Thymus (tissue), 14 donors: ENCODE measurements at places on chromosomes 16 and 17. TPM values are rescaled to one million over a fixed set of nuclear protein-coding genes. Genes with fewer than 3 reads are reported as not detected.

DNA sequence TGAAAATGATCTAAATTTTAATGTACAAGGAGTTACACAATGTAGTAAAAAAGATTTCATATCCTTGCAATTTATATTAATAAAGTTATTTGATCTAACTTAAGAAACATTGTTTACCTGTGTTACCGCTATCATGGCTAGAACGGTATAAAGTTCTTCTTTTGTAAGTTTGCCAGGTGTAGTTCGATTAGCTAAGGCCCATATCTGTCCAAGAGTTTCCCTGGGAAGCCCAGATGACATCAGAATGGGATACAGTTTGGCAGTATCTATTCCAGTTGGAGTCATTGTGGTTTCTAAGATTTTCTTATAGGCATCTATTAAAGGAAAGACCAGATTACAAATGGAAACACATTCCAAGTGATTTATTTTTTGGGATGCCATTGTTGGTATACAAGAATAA is 37.5 kb downstream of the SYNRG start:
- H3K4me1 ChIP-seq, result no peaks in the 10 kb centered on the region
- H3K27me3 ChIP-seq, result no peaks in the 10 kb centered on the region
- no peak overlapping the region for H3K27ac ChIP-seq
- H3K36me3 ChIP-seq, result peaks cover 48% of the 10 kb centered on the region

GRCh38 chr16:5143761-5144620 is 46.4 kb upstream of the EEF2KMT start:
- H3K27ac ChIP-seq, result no peak overlapping the region
- H3K36me3 ChIP-seq, result no peaks in the 10 kb centered on the region
- no peaks in the 10 kb centered on the region for H3K4me1 ChIP-seq
- DNase-seq, result no peak
- no peak overlapping the region for H3K4me3 ChIP-seq

LGALS3BP gene
- 66.1 TPM for total RNA-seq

- peaks cover 24% of the 10 kb centered on the region for H3K36me3 ChIP-seq
- H3K27me3 ChIP-seq, result peaks cover 13% of the 10 kb centered on the region
- H3K27ac ChIP-seq, result no peak overlapping the region
- peaks cover 15% of the 10 kb centered on the region for H3K4me1 ChIP-seq
- no peak for DNase-seq
- no peak overlapping the region for H3K4me3 ChIP-seq
These were observed 37.8 kb upstream of the BCAR1 start for GRCh38 chr16:75289189-75289588.

DNA sequence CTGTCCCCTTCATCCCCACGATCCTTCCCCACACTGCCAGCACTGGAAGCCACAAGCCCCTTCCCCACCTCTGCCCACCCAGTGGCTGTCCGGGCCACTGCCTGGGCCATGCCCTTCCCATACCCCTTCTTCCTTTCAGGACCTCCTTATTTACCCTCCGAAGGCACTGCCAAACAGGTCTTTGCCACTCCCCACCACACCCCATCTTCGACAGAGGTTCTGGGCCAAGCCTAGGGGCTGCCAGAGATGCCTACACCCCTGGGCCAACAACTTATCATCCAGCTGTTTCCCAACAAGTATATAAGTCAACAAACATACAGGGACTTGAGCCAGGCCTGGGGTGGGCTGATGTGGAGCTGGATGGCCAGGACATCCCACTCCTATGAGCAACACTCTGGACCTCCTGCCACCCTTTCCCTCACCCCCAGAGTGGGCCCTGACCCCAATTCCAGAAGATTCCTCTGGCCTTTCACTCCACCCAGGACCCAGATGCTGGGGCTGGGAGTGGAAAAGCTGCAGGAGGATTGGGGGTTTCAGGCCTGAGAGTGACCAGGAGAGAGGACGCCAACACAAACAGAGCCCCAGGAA is 1.5 kb upstream of the PPP1R1B start:
- H3K4me1 ChIP-seq, result peaks cover 32% of the 10 kb centered on the region
- H3K27ac ChIP-seq, result no peak overlapping the region
- H3K36me3 ChIP-seq, result no peaks in the 10 kb centered on the region
- H3K4me3 ChIP-seq, result no peak overlapping the region
- H3K27me3 ChIP-seq, result peaks cover 26% of the 10 kb centered on the region
- no peak for DNase-seq

GRCh38 chr17:8125947-8126490 is 2.1 kb upstream of the HES7 start:
- H3K4me3 ChIP-seq, result peak overlapping the region; percentile 32
- H3K27ac ChIP-seq, result no peak overlapping the region
- peaks cover 97% of the 10 kb centered on the region for H3K27me3 ChIP-seq
- DNase-seq, result no peak

DNA sequence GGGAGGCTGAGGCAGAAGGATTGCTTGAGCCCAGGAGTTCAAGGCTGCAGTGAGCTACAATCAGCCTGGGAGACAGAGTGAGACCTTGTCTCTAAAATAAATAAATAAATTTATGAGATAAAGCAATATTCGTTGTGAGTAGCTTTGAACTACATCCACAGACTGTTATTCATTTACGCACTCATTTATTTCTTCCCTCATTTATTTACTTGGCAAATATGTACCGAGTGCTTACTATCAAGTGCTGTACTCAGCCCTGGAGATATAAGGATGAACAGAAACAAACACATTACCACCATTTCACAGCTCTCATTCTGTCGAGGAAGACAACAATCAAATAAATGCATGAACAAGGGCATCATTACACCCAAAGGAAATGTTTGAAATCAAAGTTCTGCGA is 24.7 kb upstream of the UMOD start:
- no peak overlapping the region for H3K27ac ChIP-seq
- H3K27me3 ChIP-seq, result no peaks in the 10 kb centered on the region
- H3K36me3 ChIP-seq, result no peaks in the 10 kb centered on the region
- H3K4me1 ChIP-seq, result no peaks in the 10 kb centered on the region
- no peak for DNase-seq
- no peak overlapping the region for H3K4me3 ChIP-seq

GRCh38 chr16:84266451-84266850 is 26.6 kb upstream of the KCNG4 start:
- no peak for DNase-seq
- H3K36me3 ChIP-seq, result no peaks in the 10 kb centered on the region
- H3K27me3 ChIP-seq, result no peaks in the 10 kb centered on the region
- no peaks in the 10 kb centered on the region for H3K4me1 ChIP-seq
- H3K4me3 ChIP-seq, result no peak overlapping the region

EMC8 gene
- total RNA-seq, result 22.2 TPM

MYH8 gene
- total RNA-seq, result 1.2 TPM

GRCh38 chr16:4945560-4946502 is 8.9 kb upstream of the PPL start:
- H3K36me3 ChIP-seq, result no peaks in the 10 kb centered on the region
- H3K27ac ChIP-seq, result no peak overlapping the region
- no peaks in the 10 kb centered on the region for H3K27me3 ChIP-seq
- no peaks in the 10 kb centered on the region for H3K4me1 ChIP-seq
- no peak overlapping the region for H3K4me3 ChIP-seq

- H3K27ac ChIP-seq, result no peak overlapping the region
- no peak overlapping the region for H3K4me3 ChIP-seq
- DNase-seq, result no peak
- H3K36me3 ChIP-seq, result no peaks in the 10 kb centered on the region
These were observed 132.5 kb downstream of the CNTNAP4 start for GRCh38 chr16:76409706-76410105.

GRCh38 chr17:36929851-36930582 is 7.3 kb upstream of the LHX1 start:
- no peak overlapping the region for H3K27ac ChIP-seq
- H3K4me3 ChIP-seq, result no peak overlapping the region
- H3K36me3 ChIP-seq, result no peaks in the 10 kb centered on the region

- no peaks in the 10 kb centered on the region for H3K4me1 ChIP-seq
- no peaks in the 10 kb centered on the region for H3K36me3 ChIP-seq
- H3K27ac ChIP-seq, result no peak overlapping the region
- no peak overlapping the region for H3K4me3 ChIP-seq
- H3K27me3 ChIP-seq, result peaks cover 70% of the 10 kb centered on the region
These were observed 3.6 kb downstream of the DLX3 start for GRCh38 chr17:49991409-49991808.

DNA sequence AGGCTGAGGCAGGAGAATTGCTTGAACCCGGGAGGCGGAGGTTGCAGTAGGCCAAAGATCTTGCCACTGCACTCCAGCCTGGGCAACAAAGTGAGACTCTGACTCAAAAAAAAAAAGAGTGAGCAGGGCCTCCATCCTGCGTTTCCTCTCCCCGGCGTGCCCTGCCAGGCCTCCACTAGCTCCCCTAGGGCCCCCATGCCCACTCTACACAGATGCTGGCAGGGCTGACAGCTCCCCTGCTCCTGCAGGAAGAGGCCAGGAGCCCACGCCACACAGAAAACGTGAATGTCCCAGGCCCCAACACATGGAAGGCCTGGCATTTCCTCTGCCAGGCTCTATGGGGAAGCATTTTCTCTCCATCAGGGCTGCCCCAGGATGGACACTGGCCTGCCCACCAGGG is 109.4 kb downstream of the AMFR start:
- no peak overlapping the region for H3K27ac ChIP-seq
- H3K27me3 ChIP-seq, result peaks cover 4% of the 10 kb centered on the region
- no peak overlapping the region for H3K4me3 ChIP-seq
- peaks cover 4% of the 10 kb centered on the region for H3K4me1 ChIP-seq
- no peak for DNase-seq
- no peaks in the 10 kb centered on the region for H3K36me3 ChIP-seq

CTRB2 gene
- not detected for total RNA-seq

- H3K27me3 ChIP-seq, result peaks cover 66% of the 10 kb centered on the region
- H3K4me3 ChIP-seq, result no peak overlapping the region
- DNase-seq, result no peak
- H3K4me1 ChIP-seq, result peaks cover 9% of the 10 kb centered on the region
- H3K36me3 ChIP-seq, result no peaks in the 10 kb centered on the region
These were observed 49.5 kb downstream of the SRCIN1 start for GRCh38 chr17:38556239-38556638.

- H3K27ac ChIP-seq, result no peak overlapping the region
- H3K36me3 ChIP-seq, result no peaks in the 10 kb centered on the region
- no peak for DNase-seq
- H3K4me1 ChIP-seq, result no peaks in the 10 kb centered on the region
- H3K27me3 ChIP-seq, result no peaks in the 10 kb centered on the region
These were observed 46.9 kb upstream of the TMEM132E start for GRCh38 chr17:34532281-34533065.

- peaks cover 47% of the 10 kb centered on the region for H3K36me3 ChIP-seq
- H3K27ac ChIP-seq, result no peak overlapping the region
- H3K27me3 ChIP-seq, result no peaks in the 10 kb centered on the region
- no peak for DNase-seq
- H3K4me3 ChIP-seq, result no peak overlapping the region
- peaks cover 45% of the 10 kb centered on the region for H3K4me1 ChIP-seq
These were observed 14.4 kb downstream of the NDUFAF8 start for GRCh38 chr17:81253358-81254131.

KRT31 gene
- total RNA-seq, result 1.9 TPM

MYH1 gene
- under 0.01 TPM for total RNA-seq

WNT3 gene
- 0.42 TPM for total RNA-seq

PRSS33 gene
- total RNA-seq, result 0.05 TPM

DNASE1L2 gene
- 0.99 TPM for total RNA-seq

TPSB2 gene
- total RNA-seq, result 0.71 TPM

DNA sequence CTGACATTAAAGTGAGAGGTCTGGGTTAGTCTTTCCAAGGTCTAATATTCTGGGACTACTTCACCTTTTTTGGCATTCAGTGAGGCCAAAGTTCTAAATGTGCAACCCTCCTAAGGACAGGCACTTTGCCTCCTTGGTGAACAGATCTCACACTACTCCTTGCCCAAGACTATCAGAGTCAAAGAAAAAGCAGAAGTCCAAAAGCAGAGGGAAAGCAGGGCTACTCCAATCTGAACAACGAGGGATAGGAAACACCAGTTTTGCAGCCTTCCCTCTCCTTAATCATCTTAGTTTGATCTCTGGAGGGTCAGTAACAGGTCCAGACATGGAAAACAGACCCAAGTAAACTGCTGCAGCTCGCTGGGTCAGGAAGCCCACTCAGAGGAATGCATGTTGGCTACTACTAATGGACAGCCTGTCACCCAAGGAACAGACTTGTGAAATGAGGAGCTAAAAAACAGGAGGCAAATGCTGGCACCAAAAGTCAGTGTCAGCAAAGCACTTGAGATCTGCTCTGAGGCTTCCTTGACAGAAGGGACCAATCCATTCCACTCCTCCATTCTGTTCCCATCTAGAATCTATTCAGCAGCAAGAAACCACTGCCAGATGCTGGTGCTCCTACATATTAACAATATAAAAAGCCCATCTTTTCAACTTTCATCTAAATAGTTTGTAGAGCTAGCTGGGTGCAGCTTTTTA is 29.9 kb downstream of the DCUN1D3 start:
- no peak for DNase-seq
- no peaks in the 10 kb centered on the region for H3K36me3 ChIP-seq
- no peak overlapping the region for H3K27ac ChIP-seq

KRTAP17-1 gene
- 0.09 TPM for total RNA-seq
